ENCODE measurements at places on chromosomes 16 and 17.

DNA sequence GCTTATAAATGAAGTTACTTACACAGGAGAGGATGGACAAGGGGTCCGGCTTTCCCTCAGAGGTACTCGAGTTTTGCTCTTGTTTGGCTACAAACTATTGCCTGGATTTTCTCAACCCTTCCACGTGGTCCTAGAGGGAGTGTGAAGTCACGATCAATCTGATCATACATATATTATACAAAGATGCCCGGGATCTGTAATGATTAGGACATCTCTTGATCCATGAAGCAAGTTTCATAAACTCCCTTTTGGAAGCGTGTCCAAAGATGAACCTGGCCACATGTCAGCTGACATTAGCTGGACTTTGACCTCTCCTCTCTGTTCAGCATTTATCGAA, 2.3 kb upstream of the CDH11 start:
- no peak for DNase-seq

- no peak for DNase-seq
These were observed 1216.3 kb upstream of the GOT2 start for GRCh38 chr16:59950431-59950830.

DNA sequence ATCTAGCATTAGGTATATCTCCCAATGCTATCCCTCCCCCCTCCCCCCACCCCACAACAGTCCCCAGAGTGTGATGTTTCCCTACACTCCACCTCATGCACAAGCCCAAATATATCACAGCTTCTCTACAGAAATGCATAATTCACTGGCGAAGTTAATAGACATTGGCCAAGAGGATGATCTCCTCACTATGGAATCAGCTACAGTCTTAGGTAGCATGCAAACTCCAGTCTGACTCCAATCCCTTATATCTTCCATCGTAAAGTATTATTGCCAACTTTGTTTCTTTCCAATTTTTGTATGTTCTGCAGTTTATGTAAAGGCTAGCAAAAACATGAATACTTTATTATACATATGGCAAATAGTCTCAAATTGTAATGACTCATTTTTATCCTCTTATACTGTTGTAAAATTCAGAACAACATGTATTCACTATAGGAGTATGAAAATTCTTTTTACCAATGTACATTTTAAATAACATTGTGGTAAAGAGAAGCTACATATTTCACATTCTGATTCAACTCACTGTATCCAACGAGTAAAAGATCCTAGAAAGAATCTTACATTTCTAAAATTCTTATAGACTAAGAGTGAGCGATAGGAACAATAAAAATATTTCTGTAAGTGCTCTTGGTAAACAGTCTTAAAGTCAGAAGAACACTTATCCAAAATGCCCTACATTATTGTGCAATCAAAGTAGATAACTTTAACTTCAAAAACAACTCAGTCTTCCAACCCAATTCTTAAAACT, 871 bp downstream of the ABCA8 start:
- no peak for DNase-seq

GRCh38 chr16:9836118-9836736, 346.0 kb downstream of the GRIN2A start:
- DNase-seq, result no peak

- DNase-seq, result no peak
These were observed 210.1 kb downstream of the SLC39A11 start for GRCh38 chr17:72882426-72882825.

DNA sequence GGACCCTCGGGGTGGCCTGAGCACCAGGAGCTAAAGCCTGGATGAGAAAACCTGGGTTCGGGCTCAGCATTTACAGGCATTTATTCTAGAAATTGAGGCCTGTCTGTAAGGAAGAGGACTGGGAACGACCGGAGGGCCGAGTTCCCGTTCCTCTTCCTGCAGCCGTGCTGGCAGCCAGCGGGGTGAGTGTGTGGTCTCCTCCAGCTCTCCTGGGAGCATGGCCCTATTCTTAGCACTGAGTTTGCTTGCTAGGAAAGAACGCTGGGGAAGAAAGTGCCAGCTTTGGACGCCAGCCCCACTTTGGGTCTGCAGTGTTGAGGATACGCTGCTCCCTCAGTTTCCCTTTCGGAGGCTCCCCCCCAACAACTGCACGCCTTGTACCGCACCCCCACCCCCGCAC, 49.6 kb downstream of the MGAT5B start:
- DNase-seq, result no peak

DNA sequence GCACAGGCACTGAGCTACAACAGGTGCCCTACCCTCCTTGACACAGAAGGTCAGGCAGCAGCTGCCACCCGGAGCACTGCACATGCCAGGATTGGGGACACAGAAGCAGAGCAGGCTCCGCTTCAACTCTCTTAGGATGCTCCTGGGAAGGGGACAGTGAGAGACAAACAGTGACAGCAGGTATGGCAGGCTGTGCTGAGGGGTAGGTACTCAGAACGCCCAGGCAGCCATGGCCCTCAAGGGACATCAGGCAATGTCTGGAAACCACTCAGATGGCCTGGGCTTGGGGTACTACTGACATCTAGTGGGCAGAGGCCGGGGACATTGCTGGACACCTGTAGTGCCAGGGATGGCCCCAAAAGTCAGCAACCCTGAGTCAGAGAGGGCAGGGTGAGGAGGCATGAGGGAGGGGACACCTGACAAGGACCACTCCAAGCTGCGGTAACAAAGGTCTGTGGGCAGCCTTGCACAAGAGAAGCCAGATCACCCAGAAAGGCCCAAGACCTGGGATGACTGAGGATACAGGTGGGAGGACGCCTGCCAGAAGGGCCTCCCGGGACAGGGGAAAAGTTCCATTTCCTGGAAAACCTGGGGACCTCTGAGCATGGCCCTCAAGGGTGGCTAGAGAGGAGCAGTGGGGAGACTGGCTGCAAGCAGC, 21.2 kb downstream of the PEMT start:
- DNase-seq, result no peak

DNA sequence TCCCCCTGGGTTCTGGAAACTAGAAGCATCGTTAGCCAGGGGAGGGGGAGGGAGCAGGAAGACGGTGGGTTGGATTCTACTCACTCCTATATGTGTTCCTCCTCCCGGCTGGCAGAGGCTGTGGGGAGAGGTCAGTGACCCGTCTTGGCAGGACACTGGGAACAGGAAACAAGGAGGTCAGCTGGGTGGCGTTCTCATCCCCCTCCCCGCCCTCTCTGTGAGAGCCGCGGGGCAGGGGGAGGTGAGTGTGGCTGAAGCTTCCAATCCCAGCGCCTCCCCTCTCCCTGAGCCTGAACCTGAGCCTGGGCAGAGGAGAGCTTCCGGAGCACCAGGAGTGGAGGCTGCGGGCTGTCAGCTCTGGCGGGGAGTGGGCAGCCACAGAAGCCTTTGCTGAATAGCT, 12.5 kb downstream of the GPRC5C start:
- DNase-seq, result no peak

DNA sequence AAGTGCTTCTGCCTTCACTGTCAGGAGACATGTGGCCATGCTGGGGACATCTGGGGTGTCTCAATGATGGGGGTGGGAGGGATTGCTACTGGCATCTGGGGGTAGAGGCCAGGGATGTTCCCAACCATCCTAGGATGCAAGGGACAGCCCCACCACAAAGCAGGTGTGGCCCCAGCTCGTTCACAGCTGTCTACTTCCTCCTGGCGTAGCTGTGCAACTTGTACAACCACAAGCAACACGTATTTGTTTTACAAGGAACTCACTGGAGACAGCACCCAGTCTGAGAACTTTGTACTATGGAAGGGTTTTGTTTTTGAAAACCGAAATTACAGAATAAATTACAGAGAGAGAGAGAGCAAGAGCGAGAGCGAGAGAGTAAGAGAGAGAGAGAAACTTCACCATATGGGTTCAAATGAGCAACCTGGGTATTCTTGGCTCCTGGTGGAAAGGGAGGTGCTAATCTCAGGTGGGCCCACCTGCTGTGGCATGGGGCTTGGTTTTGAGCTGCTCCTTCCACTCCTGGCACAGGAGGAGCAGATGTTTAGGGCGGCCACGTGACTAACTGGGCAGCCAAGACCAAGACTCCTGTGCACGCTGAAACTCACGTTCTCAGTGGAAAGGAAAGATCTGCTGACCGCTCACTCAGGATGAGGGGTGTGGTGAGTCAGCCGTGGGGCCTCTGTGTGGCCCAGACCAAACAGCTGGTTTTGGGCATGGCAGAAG, 17.5 kb upstream of the TNFRSF13B start:
- no peak for DNase-seq

GRCh38 chr17:2940352-2940751, 123.1 kb downstream of the OR1D5 start:
- DNase-seq, result peak; percentile 79

- DNase-seq, result no peak
These were observed 7.5 kb downstream of the SRSF1 start for GRCh38 chr17:57999496-58000017.

GRCh38 chr17:81515530-81516041, 3.0 kb upstream of the ACTG1 start:
- DNase-seq, result no peak

GRCh38 chr16:70660672-70661350, 14.5 kb downstream of the IL34 start:
- no peak for DNase-seq

DNA sequence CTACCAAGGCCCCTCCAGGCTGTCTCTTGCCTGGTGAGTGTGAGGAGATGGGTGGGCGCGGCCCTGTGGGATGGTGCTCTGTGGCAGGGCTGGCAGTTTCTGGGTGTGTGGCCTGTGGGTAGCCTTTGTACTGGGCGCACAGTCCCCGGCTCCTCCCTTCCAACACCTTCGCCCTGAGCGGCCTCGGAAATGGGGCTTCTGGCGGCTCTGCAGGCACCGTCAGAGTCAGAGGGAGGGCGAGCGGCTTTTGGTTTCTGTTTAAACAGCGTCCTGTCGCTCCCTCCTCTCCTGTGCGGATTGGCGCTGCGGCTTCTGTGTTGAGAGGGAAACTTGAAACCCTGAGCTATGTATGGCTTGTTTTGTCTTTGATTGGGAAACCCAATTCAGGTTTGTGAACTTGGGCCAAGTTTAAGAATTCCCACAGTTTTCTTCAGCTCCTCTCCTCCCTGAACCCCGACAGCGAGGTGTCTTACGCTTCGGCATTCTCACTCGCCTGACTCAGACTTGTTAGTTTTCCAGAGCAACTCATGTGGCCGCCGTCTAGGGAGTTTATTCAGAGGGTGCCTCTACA, 8.3 kb upstream of the ZNF750 start:
- no peak for DNase-seq

DNA sequence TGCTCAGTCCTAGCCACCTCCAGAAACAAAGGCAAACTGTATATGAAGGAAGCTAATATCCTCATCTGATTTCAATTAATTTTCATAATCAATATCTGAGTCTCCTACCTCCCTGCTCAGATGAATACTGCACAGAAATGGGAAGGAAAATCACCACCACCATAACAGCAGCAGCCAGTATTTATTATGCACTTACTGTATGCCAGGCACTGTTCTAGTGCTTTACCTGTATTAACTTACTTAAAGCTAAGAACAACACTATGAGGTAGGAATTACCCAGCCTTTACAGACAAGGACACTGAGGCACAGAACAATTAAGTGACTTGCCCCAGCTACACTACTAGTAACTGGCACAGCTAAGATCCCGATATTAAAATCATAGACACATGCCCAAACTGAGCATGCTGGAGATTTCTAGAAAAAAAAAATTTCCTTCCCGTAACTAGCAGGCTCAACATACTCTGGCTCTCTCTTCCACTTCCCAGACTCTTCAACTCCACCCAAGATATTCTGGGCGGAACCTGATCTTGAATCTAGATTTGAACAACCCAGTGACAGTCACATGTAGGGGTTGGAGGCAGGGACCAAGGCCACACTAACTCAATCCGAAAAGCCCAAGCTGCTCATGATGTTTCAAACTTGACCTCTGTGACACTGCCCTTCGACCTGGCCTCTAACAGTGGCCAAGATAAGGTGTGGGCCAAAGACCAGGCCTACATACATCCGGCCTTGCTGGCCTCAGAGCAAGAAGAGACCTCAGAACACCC, 3.9 kb downstream of the TRIM25 start:
- DNase-seq, result no peak

GRCh38 chr17:47760409-47761140, 27.5 kb downstream of the TBX21 start:
- no peak for DNase-seq

DNA sequence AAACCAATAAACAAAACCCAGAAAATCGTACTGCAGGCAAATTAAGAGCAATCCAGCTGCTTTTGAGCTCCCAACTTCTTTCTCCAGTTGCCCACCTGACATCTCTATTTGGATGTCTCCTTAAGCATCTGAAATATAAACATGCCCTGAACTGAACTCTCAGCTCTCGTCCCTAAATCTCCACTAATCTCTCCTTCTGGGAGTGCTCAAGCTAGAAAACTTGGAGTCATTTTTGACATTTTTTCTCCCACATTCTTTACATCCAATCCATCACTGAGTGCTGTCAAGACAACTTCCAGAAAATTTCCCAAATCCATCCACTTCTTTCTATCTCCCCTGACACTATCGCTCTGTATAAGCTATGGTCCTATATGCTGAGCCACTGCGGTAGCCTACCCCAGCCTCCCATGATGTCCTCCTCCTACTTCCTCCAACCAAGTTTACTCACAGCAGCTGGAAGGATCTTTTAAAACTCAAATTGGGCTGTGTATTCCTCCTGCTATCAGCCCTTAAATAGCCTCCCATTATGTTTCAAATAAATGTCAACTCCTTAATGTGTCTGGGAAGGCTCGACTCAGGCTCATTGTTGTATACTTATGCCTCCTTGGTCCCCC, 53.1 kb downstream of the HS3ST3B1 start:
- no peak for DNase-seq

DNA sequence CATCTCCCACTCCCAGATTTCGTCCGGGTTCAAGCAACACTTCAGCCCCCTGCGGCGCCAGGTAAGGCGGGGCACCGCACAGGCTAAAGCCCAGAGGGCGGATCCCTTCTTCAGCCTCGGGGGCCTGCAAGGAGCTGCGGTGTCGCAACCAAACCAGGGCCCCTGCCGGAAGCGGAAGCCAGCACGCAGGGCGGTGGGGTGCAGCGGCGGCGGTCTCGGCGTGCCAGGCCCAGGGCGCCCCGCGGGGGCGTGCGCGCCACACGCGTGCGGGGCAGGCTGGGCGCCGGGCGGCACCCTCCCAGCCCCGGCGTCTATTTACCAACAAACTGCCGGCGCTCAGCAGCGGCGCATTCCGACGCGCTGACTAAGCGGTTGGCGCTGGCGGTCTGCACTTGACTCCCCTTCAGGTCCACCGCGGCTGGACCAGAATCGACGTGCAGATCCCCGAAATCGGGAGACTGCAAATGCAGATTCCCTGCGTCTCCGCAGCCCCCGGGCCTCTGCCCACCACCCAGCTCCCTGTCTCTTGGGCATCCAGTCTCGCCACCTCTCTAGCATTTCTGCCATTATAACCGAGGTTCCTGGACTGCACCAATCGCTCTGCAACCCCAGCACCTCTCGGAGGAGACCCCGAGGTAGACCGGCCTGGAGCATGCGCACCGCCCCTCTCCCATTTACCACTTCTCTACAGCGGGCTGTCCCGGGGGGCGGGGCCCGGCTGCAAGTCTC, 421 bp upstream of the DLX4 start:
- no peak for DNase-seq

All from anterior cingulate cortex (tissue), 58 donors.